ENCODE measurements at places on chromosomes 5 and 9. TPM values are rescaled to one million over a fixed set of nuclear protein-coding genes. Genes with fewer than 3 reads are reported as not detected.

RGMB gene
- polyA plus RNA-seq = 17.7 TPM

DNA sequence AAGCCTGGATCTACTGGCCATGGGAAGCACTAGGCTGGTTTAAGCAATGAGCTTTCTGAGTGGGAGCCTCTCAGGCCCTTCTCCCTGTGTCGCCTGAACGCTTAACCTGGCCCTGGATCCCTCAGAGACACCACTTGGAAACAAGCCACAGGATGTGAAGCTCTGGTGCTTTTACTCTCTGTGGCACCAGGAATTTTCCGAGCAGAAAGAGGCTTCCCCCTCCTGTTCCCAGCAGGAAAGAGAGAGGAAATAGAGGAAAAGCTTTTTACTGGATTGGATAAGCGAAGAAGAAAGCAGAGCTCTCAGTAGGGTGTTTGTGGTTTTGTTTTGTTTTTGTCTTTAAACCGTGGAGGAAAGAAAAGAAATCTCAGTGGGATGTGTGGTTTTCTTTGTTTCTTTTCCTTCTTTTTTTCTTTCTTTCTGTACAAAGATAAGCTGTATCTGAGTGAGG lies 34.5 kb downstream of the COL15A1 start:
- DNase-seq = no peak

DNA sequence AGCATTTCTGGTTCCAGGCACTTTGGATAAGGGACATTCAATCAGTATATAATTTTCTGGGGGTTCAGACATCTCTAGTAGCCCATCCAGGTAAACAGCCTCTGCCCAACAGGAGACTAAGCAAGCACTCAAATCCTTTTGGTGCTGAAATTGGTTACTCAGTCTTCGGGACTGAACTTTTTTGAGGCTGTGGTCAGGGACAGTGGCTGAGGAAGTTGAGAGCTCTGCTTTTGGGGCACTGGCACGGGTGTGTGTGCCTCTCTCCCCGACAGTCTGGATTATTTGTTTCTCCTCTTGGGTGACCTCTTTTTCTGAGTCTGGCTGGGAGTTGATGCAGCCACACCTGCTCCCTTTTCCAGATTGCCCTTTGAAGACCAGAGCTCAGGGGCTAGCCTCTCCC lies 47.6 kb downstream of the ACER2 start:
- no peak for DNase-seq

- DNase-seq = no peak
Measured at GRCh38 chr5:103589357-103589756, 26.8 kb upstream of the NUDT12 start.

- DNase-seq = no peak
Measured at GRCh38 chr5:113273948-113274347, 160.8 kb downstream of the TSSK1B start.

RFESD gene
- polyA plus RNA-seq = 5.7 TPM

CCNH gene
- polyA plus RNA-seq = 63.5 TPM

GRCh38 chr5:133523013-133523658 lies 89.2 kb downstream of the FSTL4 start:
- DNase-seq = no peak

DNA sequence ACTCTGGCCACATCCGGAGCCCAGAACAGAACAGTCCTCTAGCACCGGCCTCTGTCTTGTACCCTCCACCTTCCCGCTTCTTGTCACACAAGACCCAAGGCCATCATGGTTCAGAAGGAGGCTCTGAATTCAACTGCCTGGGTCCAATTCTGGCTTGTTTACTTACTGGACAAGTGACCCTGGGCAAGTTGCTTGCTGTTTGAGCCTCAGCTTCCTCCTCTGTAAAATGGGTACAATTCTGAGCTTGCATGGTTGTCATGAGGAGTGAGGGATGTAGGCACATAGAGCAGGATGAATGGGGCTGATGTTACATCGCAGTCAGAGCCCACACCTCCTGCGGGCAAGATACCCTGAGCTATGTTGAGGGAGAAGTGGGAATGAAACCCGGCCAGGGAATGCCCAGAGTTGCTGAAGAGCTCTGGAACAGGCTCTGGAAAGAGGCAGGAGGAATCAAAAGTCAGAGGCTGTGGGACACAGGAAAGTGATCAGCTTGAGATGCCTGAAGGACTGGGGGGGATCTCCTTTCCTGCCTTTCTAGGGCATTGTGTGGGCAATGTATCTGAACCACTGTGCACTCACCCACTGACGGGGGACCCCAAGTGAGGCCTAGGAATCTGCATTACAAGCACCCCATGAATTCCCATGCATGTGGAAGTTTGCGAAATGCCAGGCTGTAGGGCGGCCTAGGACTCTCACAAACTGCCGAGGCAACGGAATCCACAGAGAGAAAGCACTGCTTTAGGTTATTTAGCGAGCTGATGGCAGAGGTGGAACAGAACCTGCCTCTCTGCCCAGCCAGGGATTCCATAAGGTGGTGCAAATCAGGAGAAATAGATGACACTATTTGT lies 29.4 kb upstream of the IL17B start:
- no peak for DNase-seq

DNA sequence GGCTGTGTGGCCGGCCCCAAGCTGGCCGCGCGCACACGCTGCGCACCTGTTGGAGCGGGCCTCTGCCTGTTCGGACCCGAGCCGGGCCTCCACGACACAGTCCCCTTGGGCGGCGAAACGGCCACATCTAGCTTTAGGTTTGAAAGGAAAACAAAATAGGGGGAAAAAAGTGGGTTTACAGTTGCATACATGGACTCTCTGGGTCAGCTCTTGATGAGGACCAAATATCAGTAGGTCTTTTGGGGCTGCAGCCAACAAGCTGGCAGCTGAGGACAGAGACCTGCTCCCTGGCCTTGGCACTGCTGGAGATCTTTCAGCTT lies 20.7 kb downstream of the IGIP start:
- DNase-seq = no peak

DNA sequence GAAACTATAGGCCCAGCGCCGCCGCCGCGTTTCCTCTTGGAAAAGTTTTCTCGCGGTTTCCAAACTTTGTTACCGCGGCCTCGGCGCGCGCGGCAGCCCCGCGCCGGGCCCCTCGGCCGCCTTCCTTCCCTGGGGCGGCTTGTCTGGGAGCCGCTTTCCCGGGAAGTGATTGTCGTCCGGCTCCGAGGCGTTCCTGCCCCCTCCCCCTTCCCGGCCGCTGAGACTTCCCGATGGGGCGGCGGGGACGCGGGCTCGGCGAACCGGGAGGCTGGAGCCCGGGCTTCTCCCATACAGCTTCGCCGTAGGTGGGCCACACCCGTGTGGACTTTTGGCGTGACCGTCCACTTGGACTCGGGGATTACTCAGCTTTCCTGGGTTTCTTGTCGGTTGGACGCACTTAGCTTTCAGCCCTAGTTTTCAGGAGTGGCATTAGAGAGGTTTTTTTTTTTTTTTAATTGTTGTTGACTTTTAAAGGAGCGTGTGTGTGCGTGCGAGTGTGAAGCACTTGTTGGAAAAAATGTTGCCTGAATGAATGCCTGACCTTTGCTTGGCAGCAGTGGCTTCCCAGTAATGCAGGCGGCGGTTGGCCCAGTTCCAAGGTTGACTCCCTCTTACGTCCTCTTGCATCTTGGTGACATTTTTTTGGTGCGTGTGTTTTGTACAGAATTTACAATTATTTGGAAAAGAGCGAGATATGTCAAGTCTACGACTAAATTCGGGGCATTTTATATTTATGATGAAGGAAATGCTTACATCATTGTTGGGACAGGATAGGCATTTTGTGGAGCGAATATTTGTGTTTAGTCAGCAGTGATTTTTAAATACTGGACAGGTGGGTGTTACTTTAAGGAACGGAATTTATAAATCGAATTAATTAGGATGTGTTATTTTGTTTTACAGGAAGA lies 821 bp downstream of the CTNNA1 start:
- DNase-seq = peak; percentile 86

GRCh38 chr5:93249651-93250289 lies 331.2 kb downstream of the NR2F1-AS1 start:
- no peak for DNase-seq

CTXN3 gene
- not detected for polyA plus RNA-seq

DNA sequence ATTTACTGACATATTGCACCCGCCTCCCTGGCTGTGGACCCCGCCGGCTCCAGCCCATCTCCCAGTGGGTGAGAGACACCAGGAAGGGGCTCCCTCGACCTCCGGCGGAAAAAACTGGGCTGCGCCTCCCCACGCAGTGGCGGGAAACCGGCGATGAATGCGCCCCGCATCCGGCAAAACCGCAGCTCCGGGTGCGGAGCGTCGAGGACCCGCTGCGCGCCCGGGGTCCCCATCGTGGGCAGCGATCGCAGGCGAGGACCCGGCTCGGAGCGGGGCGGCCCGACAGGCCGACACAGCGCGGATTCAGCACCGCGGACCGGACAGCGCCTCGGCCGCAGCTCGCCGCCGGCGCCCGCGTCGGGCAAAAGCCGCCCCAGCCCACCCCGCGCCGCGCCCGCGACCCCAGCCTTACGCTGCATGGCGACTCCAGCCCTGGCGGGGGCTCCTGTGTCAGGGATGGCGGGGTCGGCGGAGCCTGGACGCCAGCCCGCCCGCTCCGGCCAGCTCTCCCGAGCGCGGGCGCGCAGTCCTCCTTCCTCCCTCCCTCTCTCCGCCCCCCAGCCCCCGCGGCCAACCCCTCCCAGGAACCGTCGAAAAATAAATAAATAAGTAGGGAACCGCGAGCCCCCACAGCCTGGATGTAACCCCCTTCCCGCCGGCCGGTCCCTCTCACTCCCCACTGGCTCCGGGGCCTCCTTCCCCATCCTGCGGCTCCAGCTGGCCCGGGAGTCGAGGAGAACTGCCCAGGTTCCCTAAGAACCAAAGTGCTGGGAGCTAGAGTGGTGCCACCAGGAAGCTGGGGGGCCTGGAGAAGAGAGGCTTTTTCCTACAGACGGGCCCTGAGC lies 3.1 kb downstream of the LHX3 start:
- DNase-seq = no peak

C9orf152 gene
- 0.76 TPM for polyA plus RNA-seq

DNA sequence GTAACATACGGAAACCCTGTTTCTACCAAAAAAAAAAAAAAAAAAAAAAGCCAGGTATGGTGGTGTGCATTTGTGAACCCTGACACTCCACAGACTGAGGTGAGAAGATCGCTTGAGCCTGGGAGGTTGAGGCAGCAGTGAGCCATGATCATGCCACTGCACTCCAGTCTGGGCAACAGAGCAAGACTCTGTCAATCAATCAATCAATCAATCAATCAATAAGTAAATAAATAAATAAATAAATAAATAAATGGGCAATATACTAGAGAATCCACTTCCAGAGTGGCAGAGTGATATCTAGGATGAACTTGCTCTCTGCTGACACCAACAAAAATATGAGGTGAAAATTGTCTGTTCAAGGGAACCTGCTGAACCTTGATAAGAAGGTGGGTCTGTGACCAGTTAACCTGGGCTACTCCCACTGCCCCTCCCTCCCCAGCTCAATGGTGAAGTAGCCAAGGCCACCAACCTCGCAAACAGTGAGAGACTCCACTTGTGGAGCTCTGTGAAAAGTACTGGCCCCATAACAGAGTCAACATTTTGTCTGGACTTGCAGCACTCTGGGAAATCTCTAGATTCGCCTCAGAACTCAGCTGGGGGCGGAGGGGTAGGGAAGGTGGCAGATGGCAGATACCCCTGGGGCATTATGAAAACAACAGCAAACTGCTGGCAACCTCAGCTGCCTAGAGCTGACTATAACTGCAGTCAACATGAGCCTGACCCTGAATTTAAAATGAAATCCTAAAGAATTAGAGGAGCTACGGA lies 163.7 kb downstream of the ROR2 start:
- DNase-seq = no peak

IRX2 gene
- 28.4 TPM for polyA plus RNA-seq

GRCh38 chr5:128279345-128279744 lies 195.8 kb downstream of the SLC12A2 start:
- no peak for DNase-seq

DNA sequence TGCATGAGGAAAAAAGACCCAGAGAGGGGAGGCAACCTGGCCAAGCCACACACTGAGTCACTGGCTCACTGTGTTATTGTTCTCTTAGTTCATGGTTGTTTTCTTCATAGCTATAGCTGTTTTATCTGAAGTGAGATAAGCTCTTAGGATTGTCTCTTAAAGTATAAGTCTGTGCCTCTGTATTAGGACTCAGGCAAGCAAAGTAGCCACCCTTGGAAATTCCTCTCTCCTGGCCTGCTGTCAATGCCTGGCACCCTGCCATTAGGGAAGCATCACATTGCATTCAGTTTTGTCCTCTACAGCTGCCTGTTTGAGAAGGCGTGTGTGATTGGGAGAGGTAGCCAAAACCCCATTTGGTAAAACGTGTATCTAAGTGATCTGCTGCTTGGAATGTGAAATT lies 147.4 kb upstream of the GLRA1 start:
- no peak for DNase-seq

- no peak for DNase-seq
Measured at GRCh38 chr9:8168916-8169438, 369.4 kb upstream of the DMAC1 start.

- DNase-seq = no peak
Measured at GRCh38 chr9:18472435-18472834, 1.5 kb upstream of the ADAMTSL1 start.

RNF180 gene
- polyA plus RNA-seq = 10.7 TPM

SKP2 gene
- polyA plus RNA-seq = 50.1 TPM

DNA sequence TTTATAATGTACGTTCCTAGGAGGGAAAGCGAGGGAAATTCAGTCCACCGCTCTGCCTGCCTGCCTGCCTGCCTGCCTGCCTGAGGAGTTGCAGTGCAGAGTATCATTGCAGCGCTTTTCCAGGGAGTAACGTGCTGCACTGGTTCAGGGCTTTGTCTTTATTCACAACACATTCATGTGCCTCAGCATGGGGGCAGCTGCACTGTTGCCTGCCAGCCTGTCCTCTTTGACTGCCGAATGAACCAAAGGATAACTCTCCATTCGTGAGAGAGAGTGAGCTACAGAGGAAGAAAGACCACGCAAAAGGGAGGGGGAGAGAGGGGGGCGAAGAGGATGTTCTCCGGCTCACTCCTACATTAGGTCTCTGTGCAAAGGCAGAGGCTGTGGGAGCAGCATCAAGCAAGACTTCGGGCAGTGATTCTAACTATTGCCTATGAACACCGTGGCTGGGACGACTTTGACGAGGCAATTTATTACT lies 791.2 kb downstream of the MAT2B start:
- peak; percentile 16 for DNase-seq

DNA sequence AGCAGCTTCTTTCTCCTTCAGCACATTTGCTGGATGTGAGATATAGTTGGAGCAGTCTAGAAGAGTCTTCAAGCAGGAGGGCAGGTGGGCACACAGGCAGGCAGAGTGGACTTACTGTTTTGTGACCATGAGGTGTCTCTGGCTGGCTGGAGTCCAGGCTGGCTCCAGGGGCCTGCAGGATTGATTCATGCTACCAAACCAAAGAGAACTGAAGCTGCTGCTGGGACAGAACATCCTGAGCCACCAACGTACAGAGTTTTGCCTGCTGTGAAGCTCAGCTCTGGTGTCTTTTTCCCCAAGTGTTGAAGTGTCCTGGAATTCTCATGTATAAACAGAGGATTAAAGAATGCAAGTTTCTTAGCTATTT lies 45.7 kb downstream of the CYSTM1 start:
- no peak for DNase-seq

- DNase-seq = no peak
Measured at GRCh38 chr9:36788534-36788933, 215.8 kb downstream of the MELK start.

PCDHGB3 gene
- polyA plus RNA-seq = 2.3 TPM
